MG63 (cell line): ENCODE measurements at places on chromosomes 3 and 15.
A peak's percentile ranks its signal among the peaks of the same experiment; 100 is the strongest.

DNA sequence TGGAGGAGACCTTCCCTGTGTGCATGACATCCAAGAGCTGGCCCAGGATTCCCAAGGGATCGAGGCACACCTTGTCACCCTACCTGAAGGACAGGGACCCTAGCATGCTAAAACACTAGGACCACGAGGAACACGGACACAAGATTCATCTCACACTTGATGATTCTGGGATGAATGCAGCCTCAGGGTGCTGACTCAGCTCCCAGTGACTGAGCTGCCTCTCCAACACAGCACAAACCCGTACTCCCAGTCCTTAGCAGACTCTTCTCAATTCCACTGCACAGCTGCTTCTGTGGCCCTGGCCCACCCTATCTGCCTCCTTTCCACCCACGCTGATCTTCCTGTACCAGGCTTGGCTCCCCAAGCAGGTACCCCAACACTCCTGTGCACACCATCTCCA is 9.1 kb upstream of the OXTR start:
- DNase-seq = no peak

DNA sequence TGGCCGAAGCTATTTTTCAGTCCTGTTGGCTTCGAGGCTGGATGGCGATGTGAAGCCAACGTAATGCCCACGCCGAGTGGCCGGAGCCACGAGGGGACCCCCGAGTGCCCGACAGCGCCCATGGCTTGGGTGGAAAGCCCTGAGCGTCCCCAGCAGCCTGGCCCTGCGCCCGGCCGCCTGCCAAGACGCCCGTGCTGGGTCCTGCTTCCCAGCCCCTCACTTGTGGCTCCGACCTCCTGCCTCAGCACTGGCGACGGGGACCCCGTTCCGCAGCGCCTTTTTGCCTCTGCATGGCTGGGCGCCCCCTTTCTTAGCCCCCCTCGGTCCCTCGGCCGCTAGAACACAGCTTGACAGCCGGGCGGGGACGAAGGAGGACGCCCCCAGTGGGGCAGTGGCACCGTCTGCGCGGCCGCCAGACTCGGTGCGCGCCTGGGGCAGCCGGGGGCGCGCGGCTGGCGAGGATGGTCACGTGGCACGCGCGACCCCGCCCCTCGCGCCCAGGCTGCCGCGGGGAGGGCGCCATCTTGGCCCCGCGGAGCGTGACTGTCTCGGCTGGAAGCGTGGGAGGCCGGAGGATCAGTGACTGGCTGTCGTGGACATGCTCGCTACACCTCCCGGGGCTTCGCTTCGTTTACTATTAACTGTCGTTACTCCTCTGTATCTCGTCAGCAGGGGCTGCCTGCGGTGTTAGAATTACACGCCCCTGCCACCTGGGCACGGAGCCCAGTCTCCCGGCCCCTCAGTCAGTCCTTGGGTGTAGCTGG is 626 bp upstream of the GPR176 start:
- DNase-seq = peak; percentile 81

DNA sequence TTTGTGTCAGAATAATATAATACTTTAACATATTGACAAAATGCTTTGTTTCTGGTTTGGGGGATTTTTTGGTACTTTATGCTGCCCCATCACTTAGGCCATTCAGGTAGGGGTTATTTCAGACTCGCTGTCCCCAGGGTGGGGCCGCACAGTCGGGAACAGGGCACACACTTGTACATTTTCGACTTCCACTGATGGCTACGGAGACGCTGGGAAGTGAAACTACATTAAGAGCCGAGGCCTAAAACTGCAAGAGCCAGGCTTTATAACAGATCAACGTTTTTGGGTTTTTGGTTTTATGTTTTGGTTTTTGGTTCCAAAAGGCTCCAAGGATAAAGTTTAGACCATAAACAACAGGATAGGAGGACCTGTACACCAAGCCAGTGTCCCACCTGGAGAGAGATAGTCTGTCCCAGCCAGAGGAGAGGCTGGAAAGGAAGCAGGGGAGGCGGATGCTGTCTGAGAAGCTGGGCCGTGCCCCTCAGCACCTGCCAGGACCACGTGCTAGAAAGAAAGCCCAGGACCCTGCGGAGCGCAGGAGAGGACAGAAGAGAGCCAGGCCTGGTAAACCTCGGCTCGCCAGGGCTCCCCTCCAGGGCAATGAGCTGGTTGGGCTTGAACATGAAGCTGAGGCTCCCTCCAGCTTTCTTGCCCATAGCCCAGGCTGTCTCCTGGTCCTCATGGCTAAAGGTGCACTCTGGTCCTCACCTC is 111.7 kb downstream of the CHSY1 start:
- DNase-seq = no peak

- peak; percentile 57 for DNase-seq
Observed at GRCh38 chr3:192433704-192434103, 293.6 kb downstream of the FGF12 start.

DNA sequence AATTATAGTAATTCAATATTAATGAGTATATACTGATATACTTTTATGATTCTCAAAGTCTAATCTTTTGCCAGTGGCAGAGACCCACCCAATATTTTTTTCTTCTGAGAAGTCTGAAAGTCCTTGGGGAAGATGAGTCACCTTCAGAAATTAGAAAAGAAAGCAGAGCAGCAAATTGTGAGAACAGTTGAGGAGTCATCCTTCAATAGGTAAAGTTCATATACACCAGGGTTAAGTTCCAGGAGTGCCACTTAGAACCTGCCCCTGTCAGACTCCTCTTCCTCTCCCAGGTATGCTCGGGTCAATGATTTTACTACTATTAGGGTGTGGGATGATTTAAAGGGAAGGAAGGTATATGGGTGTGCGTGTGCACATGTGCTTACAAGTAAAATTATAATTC is 7.1 kb downstream of the CLRN1 start:
- no peak for DNase-seq

- no peak for DNase-seq
Observed at GRCh38 chr3:110969229-110970211, 102.1 kb upstream of the NECTIN3 start.

GRCh38 chr15:50636146-50636545 is 50.5 kb downstream of the TRPM7 start:
- DNase-seq = no peak

- DNase-seq = no peak
Observed at GRCh38 chr15:62066663-62067447, at the start of gene C2CD4A. TSS of gene C2CD4A (plus strand) at chr15:62066977. CDS start at chr15:62067614, 637 bp downstream.

DNA sequence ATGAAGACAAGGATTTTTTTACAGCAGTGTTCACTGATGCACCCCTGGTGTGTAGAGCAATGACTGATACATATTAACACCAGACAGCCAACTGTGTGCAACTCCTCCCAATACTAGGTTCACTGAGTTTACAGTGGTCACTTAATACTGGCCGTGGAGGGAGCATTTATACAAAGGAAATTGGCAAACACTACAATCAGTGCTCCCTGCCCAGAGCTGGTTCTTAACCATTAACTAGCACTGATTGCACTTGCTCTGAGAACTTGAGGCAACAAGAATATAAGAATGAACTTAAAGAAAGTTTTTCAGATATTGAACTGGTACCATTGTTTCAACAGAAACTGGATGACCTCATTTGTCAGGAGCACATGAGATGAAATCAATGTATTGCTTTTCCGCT is 110.6 kb downstream of the MAGI1 start:
- no peak for DNase-seq

DNA sequence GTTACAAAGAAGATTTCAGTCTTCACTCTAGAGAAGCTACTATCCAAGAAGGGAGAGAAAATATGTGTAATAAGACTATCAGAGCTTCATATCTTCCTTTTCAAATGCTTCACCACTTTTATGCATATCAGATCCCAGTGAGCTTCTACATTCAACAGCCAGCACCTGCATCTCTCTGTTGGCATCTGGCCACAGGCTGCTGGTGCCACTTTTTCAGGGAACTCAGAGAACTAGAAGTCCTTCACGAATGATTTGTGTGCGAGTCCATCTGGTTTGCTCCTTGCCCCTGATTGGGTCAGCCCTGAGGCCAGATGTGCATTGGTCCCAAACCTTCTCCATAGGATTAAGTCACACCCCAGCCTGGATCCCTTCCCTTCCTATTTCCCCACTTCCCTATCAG is 22.1 kb downstream of the SNTN start:
- no peak for DNase-seq

DNA sequence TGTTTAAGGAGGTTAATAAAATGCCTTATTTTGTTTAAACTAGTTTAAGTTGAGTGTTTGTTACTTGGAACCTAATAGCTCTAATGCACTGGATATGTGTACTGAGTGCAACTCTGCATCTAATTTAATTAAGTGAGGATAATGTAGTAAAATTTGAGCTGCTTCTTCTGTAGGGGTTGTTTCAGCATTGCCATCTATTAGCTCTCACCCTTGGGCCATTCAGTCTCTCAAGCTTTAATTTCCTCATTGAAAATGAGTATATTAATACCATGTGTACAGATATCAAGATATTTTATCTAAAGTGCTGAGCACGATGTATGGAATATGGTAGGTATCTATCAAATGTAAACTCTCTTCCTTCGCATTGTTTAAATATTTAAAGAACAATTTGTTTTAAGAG is 375.7 kb upstream of the LRRC3B start:
- DNase-seq = no peak

DNA sequence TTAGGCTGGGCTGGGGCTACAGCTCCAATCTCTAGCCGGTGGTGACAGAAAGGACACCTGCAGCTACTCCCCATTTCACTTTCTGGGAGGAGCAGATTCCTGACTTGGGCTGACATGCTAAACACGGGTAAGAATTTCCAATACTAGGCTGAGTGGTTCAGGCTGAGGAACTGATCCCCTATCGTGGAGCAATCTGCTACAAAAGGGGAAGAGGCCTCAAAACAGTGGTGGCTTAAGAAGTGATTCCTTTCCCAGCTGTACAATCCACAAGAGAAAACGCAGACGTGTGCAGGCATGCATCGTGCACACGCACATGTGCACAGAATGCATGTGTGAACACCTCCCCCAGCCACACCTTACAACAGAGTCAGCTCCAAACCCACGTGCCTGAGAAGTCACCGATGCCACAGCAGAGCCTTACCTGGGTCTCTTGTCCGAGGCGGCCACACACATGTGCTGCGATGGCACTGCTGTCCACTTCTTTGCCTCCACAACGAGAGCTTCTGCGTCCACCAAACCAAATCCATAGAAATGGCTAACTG is 86.7 kb upstream of the SNRPA1 start:
- no peak for DNase-seq

DNA sequence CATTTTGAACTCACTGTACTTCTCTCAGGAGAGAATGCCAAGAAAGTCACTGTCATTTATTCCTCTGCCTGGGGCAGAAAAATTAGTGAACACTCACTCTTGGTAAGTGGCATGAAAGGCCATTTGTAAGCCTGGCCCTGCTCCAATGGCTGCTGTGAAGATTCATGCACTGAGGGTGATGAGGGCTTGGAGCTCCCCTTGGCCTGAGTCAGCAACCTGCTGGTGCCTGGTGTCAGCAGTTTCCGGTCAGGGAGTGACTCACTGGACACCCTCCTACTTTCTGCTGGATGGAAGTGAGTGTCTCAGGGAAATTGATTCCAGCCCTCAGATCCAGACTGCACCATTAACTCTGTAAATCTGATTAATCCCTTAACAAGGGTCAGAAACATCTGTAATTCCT is 37.6 kb downstream of the TRA2B start:
- DNase-seq = peak; percentile 99

DNA sequence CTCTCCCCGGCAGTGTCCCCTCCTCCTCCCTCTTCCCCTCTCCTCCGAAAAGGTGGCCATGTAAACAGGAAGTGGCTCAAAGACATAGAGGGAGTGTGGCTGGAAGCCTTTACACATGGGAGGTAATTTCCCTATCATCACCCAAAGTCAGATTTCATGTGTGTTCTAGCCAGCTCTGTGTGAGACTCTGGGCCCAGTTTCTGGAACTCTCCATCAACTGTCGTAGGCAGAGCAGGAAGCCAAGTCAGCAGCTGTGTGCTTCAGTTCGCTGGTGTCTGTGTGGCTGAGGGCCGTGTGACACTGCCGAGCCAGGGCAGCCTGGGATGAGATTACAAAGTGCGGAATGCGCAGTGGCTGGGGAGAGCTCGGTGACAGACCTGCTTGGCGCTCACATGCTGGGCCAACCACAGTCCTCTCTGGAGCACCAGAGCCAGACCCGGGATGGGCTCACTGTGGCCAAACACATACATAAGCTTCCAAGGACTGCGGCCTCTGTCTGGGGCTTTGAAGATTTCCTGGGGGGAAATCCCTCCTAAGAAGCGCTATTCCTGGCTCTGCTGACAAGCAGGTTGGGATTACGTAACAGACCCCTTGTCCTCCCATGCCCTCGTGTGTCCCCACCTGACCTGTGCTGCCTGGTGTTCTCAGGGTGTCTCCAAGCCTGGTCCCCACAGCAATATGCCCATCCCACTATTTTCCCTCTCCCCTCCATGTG is 50.7 kb downstream of the UMPS start:
- DNase-seq = peak; percentile 33

DNA sequence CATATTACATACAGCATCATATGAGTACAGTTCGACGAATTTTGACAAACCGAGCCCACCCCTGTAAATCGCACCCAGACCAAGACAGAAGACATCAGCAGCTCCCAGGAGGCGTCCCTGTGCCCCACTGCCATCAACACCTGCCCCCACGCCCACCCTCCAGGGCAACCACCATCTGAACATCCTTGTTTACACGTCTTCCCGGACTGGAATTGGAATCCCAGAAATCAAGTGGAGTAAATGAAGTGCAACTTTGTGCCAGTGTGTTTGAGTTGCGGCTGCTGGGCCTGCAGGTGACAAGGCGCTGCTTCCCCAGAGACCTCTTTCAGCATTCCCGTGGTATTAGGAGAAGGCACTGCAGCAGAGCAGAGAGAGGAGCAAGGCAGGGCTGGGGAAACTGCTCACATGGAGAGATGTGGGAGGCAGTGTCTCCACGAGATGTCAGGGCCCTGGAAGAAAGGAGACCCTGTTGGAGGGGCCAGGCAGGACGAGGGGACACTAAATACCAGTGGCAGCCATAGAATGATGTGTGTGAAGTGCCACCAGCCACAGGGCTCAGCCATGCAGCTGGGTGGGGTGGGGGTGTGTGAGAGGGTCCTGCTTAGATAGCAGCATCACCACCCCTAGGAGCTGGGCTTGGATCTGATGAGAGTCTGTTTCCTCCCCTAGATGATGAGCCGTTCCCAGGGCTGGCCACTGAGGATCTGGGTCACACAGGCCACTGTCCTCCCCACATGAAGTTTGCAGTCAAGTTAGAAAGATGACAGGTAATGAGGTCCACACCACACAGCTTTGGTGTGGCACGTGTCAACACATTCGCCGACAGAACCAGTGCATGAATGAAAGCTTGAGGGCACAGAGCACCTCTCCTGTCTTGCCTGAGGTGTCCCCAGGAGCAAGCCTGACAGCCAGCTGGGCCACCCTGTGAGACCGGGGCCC is 33.4 kb upstream of the PCSK6 start:
- no peak for DNase-seq

GRCh38 chr3:147843331-147843730 is 434.2 kb downstream of the ZIC1 start:
- no peak for DNase-seq

DNA sequence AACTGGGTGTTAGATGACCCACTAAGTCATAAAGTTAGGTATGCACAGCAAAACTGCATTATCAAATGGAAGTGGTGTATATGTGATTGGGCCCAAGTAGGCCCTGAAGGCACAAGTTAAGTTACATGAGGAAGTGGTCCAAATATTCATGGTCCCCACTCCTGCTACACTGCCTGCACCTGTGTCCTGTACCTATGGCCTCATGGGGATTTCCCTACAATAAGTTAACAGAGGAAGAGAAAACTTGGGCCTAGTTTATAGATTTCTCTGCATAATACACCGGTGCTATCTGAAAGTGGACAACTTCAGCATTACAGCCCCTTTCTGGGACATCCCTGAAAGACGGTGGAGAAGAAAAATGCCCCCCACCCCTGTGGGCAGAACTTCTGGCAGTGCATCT is 41.5 kb downstream of the STRIT1 start:
- DNase-seq = no peak

GRCh38 chr3:13145826-13146642 is 72.8 kb upstream of the IQSEC1 start:
- no peak for DNase-seq
